ENCODE measurements at places on chromosomes 2 and 18.

GRCh38 chr2:227826019-227826521, 12.4 kb downstream of the CCL20 start:
- no peak for DNase-seq

DNA sequence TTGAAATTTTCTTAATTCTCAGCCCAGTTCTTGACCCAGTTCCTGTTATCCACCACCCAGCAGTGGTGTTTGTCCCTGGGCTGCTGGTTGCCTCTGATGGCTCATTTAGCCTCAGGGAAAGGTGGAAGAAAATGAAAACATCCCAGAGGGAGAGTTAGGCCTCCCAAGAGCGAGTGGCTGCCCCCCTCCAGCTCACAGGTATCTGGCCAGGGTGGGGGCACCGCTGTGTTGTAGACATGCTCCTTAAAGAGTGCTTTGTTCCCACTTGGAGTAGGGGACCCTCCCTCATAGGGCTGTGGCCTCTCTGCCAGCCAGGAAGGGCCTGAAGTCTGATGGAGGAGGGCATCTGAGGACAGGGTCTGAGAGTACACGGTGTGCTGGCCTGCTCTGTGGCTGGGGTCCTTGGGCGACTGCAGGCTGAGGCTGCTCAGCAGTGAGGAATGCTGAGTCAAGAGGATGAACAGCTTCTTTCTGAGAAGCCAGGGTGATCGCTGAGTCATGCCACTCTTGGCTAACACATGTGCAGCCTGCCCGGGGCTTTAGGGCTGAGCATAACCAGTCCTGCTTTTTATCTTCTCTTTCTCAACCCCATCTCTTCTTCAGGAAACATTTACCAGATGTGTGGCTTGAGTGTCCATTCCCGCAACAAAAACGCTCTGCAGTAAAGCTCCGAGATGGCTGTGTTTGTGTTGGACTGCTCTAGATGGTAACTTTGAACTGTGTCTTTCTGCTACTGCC, 72.3 kb downstream of the IL1R2 start:
- DNase-seq = peak; percentile 100

- peak; percentile 7 for DNase-seq
Measured at GRCh38 chr2:158723921-158724802, 71.0 kb upstream of the DAPL1 start.

- no peak for DNase-seq
Measured at GRCh38 chr2:125092276-125093009, 1067.4 kb downstream of the CNTNAP5 start.

- DNase-seq = no peak
Measured at GRCh38 chr2:12183032-12183645, 436.7 kb downstream of the LPIN1 start.

DNA sequence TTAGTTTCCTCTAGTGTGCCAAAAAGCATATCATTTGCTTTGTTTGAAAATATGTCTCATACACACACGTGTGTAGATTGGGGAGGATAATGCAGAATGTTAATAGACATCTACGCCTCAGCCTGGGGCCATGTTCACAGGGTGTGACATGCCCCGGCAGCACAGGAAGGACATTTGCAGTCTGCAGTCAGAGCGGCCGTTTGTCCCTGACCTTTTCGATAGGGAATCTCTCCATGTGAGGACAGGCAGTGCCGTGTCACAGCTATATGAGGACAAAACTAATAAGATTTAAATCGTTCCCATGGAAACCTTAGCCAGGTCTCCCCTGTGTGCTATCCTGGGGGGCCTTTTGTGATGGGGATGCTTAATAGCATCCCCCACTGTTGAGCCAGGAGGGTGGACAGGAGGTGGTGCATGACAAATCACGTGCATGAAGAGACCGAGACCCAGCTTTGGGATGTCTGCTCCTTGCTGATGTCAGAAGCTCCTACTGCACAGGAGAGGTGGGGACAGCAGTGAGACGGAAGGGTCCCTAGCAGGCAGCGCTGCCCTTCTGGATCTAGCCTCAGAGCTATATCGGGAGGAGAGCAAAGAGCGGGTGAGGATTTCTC, 100.6 kb downstream of the RNF144A start:
- no peak for DNase-seq

GRCh38 chr18:34709104-34709503, 994 bp upstream of the DTNA start:
- DNase-seq = peak; percentile 95

DNA sequence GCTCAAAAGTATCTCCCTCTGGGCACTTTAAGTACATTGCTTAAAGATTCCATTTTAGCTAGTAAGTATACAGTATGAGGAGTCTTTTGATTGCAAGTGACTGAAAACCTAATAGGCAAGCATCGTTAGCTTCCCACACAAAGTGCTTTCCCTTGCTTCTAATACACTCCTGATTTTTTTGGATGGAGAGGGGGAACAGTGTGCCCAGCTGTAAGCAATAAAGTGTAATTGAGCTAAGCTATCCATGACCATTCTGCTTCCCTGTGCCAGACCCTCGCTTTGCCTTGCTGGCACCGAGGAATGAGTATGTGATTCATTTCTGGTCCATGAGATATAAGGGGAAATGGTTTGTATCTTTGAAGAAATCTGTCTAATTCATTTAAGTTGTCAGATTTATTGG, 3.8 kb upstream of the ZNF24 start:
- no peak for DNase-seq

DNA sequence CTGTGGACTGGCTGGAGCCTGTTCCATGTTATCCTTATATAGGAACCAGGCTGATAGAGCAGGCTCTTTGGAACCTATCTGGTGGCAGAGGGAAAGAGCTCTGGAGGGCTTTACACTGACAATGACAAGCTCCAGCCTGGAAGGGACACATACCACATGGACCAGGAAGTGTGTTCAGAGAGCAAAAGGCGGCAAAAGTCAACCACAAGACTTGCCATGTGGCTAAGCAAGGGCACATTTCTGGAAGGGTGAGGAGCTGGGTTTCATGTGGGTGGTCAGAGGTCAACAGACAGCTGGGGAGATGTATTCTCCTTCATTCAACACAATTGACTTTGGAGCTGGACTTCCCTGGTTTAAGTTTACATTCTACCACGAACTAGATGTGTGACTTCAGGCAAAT, 325.2 kb downstream of the DYSF start:
- DNase-seq = no peak

DNA sequence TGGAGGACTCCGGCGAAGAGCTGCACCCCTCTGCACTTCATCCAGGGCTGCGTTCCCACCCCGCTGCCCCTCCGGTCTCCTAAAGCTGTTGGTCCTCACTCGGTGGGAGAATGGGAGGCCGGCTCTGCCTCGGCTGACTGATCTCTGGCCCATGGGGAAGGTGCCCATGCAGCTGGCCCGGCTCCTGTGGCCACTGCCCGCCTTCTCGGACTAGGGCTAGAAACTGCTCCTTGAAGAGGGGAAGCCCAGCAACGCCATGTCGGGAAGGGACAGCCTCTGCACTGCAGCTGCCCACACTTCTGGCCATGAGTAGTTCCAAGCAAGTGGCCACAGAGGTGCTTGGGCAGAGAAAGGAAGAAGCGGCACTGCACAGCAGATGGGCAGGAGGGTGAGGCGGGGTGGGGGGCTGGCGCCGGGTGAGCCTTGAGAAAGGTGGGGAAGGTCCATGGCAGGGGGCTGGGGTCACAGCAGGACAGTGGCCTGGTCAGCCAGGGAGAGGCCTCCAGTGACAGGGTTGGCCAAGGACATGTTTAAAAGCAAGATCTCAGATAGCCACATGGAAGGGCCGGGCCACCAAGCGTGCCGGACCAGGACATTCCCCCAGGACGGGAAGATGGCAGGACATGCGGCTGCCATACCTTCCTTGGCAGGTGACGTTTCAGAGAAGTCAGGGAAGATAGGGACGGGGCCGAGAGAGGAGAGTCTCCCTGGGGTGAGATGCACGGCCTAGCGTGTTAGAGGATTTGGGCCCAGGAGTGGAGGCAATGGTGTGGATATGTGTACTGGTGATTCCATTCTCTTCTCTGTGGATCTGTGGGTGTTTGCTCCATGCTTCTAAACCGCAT, 158.8 kb upstream of the HDAC4 start:
- DNase-seq = no peak

GRCh38 chr2:117745537-117745936, 69.0 kb upstream of the DDX18 start:
- DNase-seq = no peak

DNA sequence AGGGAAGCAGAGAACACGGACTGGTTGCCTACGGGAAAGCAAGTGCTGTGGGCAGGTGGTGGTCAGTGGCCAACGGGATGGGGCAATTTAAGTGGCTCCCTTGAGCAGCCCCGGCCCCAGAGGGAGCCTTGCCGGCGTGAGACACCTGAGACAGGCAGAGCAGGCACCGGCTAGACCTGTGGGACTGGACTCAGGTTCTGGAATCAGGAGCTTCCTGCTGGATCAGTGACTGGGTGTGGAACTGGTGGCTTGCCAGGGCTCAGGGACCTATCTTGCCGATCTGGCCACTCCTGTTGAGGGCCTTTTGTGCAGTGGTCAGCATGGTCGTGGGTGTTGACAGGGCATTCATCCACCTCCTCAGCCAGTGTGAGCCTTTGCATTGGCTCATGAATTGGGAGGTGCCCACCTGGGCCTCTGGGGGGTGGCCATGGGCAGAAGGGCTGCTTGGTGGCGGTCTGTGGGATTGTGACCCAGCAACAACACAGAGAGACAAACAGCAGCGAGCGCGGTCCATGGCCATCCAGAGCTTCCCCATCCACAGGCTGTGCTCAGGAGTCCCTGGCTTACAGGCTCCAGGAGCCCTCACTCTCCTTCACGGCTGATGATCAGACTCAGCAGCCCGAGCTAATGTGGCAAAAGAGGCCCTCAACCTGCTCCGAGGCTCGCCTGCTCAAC, 85.4 kb upstream of the ZNF516 start:
- no peak for DNase-seq

GRCh38 chr2:46023165-46023854, 273.9 kb upstream of the EPAS1 start:
- DNase-seq = no peak

DNA sequence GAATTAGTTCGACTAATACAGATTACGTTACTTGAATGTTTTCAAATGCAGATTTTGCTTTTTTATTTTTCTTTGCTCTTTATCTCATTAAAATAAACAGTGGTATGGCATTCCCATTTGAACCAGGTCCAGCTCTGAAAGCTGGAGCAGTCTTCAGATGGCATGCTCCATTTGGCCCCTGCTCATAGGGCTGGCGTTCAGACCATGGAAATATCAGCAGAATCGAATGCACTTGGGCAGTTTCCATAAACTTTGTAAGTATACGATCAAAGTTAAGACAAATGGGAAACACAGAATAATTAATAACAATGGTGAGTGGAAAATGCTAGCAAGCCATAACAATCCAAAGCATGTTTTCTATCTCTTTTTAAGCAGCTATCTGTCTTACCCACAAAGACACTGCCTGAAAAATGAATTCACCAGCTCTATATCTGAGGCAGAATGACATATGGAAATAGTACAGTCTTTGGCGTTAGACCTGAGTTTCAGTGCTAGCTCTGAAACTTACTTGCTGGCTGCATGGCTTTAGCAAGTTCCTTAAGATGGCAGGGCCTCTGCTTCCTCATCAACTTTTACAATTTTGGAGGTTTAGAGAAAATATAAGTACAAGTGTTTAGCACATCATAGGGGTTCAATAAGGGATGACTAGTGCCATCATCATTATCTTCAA, 131.6 kb downstream of the BCL2 start:
- DNase-seq = no peak

- no peak for DNase-seq
Measured at GRCh38 chr2:100052650-100053049, 89.7 kb downstream of the AFF3 start.

DNA sequence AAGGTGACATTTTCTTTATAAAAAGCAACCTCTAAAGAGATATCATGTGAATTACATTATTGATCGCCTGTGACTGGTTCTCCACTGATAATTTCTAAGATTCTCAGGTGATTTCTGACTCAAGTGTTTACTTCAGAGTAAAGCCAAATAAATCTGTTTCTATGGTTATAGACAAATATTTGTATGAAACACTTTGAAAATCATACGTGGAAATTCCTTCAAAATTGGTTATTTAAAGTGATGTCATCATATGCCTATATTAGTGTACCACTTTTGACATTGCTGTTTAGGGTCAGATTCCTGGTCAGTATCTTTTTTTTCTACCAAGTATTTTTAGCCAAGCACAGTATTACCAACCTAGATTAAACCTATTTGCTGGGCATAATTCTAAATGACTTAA, 881.3 kb upstream of the FAM98A start:
- DNase-seq = no peak

DNA sequence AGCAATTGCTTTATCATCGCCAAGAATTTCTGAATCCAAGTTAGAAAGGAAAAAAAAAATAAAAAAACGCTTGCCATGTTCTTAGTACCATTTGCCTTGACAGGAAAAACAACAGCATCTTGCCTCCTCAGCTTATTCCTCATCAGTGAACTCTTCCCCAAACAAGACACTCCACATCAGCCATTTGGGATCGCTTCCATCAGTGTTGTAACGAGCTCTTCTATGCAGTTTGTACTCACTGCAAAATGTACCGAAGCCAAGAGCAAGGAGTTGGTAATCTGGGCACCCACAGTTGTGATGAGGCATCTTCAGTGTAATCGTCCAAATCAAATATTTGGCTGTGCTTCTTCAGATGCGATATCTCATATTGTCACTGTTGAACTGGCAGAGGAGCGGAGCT, 503.7 kb downstream of the TMEM182 start:
- no peak for DNase-seq

- no peak for DNase-seq
Measured at GRCh38 chr2:1969701-1970015, 225.3 kb upstream of the PXDN start.

- DNase-seq = no peak
Measured at GRCh38 chr2:160418853-160419252, 74.8 kb downstream of the RBMS1 start.

DNA sequence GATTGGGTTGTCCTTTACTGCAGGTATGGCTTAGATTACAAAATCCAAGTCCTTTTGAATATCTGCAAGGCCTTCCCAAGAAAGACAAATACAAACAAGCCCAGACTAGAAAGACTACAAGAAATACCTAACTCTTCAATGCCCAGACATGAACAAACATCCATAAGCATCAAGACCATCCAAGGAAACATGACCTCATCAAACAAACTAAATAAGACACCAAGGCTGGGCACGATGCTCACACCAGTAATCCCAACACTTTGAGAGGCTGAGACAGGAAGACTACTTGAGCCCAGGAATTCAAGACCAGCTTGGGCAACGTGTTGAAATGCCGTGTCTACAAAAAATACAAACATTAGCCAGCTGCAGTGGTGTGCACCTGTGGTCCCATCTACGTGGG, 31.7 kb downstream of the MAP4K3 start:
- no peak for DNase-seq

GRCh38 chr2:71697106-71698004, 244.0 kb downstream of the DYSF start:
- no peak for DNase-seq
